ENCODE measurements at places on chromosomes 1 and 21.

GRCh38 chr1:36650200-36651065 lies 167.7 kb upstream of the CSF3R start:
- DNase-seq, result peak; percentile 68

GRCh38 chr21:37829447-37829846 lies 86.8 kb downstream of the KCNJ6 start:
- no peak for DNase-seq

DNA sequence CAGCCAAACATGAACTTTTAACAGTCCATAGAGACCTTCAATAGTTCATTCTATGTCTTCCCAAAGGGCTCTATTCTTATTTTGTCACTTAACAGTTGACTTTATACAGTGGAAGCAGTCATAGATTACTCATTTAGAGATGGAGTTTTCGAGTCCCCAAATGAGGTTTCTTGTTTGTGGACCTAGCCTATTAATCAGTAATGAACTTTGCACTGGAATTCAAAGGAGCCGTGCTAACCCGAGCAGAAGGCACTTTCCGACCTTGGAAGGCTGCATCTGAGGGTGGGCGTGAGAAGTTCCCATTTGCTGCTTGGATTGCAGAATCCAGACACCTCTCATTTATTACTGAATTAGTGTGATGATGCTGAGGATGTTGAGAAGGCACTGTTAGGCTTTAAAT lies 46.4 kb downstream of the TTC39A start:
- no peak for DNase-seq

- peak; percentile 78 for DNase-seq
Observed at GRCh38 chr1:207828485-207829158, 76.8 kb downstream of the CD46 start.

DNA sequence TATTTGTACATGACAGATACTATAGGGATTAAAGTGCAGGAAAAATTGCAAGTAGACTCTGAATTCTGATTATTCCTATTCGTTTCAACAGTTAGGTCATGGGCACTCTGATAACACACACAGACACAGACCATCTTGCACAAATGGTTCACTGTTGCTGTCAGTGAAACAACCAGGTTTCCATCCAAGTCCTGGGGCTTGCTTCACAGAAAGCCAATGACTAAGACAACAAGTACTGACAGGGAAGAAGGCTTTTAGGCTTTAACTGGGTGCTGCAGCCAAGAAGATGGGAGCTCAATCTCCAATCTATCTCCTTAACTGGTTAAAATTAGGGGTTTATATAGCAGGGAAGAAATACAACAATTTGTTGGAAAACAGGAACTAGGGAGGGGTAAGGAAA lies 57.6 kb downstream of the RIMS3 start:
- DNase-seq, result no peak

DNA sequence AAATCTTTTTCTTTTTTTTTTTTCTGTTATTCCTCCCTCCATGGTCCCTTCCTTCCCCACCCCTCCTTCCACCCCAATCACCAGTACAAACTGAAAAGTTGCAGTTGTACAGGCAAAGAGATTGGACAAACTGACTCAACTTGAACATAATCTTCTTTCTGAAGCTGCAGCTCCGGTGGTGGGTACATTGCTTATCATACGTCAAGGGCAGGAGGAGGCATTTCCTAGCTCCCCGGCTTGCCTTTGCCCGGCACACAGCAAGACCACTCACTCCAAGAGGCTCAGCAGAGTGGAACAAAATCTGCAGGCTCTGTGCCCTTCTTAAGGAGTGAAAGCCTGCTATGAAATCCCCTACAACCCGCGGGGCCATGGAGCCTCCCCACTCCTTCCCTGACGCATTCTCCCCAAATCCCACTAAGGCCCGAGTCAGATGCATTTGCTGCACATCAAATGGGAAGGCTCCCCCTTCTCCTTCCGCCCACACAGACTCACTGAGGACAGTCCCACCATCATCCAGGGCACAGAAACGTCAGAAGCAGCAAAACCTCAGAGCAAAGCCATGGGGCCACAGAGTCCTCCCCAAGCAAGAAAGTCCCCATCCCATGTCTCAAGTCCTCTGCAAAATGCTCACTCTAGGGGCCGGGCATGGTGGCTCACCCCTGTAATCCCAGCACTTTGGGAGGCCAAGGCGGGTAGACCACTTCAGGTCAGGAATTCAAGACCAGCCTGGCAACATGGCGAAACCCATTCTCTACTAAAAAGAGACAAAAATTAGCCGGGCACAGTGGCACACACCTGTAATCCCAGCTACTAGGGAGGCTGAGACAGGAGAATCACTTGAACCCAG lies 45.9 kb downstream of the SYF2 start:
- DNase-seq, result no peak

Data from breast epithelium (tissue), 4 donors.